NCI-H2081 (cell line): ENCODE measurements at places on chromosomes 7 and 10.

GRCh38 chr10:73263693-73264347 lies 11.4 kb upstream of the MRPS16 start:
- peak; percentile 1 for DNase-seq

GRCh38 chr10:43166880-43167497 lies 28.7 kb downstream of the CSGALNACT2 start:
- peak; percentile 62 for DNase-seq

GRCh38 chr7:131455546-131455945 lies 100.9 kb downstream of the PODXL start:
- DNase-seq: no peak

- DNase-seq: no peak
Observed at GRCh38 chr10:52785418-52785817, 12.8 kb upstream of the MBL2 start.

- DNase-seq: no peak
Observed at GRCh38 chr7:5671046-5671445, 110.4 kb downstream of the RNF216 start.

DNA sequence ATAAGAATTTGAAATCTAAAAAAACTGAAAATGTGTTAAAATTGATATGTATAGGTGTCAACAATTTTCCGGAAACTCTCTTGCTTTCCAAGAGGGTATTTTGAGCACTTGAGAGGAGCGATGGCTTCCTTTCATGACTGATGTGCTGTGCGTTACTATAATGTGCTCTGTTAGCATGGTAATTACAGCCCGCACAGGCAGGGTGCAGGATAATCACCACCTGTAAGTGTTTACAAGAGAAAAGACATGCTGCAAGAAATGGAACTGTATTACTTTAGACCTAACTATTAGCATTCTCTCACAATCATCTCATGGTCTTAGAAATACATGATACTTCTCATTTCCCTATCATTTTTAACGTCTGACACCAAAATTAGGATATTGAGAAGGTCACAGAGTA lies 92.4 kb upstream of the ADARB2 start:
- no peak for DNase-seq

- no peak for DNase-seq
Observed at GRCh38 chr10:87782721-87783120, 35.3 kb downstream of the ATAD1 start.

DNA sequence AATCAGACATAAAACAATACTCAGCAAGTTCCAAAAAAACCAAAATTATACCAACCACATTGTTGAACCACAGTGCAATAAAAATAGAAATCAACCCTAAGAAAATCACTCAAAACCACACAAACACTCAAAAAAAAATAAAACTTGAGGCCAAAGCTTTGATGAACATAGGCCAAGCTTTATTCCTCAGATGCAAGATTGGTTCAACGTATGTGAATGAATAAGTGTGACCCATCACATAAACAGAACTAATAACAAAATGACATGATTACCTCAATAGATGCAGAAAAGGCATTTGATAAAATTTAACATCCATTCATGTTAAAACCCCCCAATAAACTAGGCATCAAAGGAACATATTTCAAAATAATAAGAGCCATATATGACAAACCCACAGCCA lies 506.1 kb upstream of the FZD8 start:
- no peak for DNase-seq

DNA sequence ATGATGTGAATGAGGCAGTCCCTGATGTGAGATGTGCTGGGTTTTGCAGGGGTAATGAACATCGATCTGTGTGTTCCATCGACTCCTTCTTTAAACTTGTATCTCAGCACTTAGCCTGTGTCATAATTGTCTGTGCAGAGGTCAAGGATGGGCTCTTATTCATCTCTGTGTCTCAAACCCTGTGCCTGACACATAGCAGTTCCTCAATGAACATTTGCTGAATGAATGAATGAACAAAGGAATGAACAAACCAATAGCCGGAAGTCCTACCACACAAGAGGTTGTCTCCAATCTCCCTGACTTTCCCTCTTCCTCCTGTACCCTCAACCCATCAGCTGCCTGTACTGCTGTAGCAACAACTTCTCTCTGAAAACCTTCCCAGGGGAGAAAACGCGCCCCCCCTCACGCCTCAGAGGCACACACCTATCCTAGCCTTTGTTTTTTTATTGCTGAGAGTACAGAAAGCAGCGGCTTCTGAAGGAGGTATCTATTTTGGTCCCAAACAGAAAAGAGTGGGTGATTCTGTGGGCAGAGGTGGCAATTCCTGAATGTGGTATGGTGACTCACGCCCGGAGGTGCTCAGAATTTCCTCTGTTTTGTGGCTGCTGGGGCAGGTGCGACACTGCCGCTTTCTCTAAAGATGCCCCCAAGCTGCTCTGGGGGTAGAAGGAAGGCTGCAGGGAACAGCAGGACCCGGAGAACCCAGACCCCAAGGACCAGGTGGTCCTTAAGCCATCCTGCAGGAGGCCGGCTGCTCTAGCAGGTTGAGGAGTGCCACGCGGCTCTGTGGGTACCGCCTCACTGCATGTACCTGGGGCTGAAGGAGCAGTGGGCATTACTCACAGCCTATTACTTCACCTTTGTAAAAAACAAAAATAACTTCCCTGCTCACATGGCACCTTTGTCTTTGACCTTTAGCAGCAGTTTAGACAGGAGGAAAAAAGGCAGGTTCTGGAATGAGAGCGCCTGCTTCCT lies 9.6 kb downstream of the IL2RA start:
- no peak for DNase-seq

DNA sequence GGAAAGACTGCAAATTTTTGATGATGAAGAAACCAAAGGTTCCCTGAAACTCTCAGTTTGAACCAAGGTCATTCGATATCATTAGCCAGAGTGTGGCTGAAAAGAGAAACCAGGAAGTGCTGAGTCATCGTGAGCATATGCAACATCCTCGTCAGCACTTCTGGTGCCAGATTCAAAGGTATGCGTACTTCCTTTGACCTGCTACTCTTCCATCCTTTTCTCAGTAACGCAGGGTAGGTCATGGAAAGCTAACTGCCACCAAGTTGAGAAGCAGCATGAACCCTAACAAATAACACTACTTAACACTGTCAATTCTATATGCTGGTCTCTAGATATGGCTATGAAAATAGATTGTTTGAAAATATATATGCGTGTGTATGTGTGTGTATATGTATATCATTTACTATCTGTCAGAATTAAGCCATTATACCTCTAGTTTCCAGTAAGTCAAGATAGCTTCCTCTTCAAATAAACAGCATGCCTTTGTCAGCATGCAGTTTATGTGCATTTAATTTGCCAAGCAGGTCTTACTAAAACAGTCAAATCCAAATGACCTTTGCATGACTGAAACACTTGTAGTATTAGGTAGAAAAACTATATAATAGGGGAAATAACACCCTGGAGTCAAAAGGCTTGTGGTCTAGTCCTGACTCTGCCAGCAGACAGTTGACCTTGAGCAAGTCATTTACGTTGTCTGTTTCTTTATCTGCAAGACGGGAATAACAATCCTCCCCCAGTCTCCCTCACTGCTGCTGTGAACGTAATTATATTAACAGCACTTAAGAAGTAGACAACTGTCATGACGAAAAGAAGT lies 26.4 kb downstream of the CDK6 start:
- DNase-seq: peak; percentile 55

DNA sequence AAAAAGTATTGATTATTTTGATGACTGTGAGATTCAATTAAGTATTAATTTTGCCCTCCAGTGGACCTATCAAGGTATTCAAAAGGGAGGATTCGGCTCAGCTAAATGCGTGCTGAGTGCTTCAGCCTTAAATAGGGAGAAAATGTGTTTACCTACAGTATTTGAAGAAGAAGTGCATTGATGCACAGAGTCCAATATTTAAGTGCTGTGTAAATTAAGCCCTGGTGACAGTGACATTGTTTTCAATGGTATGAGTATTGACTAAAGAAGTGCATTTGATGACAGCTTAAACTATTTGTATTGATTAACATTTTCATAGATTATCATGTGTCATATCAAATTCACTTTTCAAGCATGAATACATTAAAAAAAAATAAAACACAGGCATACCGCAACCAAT lies 106.6 kb downstream of the POU6F2 start:
- peak; percentile 99 for DNase-seq

DNA sequence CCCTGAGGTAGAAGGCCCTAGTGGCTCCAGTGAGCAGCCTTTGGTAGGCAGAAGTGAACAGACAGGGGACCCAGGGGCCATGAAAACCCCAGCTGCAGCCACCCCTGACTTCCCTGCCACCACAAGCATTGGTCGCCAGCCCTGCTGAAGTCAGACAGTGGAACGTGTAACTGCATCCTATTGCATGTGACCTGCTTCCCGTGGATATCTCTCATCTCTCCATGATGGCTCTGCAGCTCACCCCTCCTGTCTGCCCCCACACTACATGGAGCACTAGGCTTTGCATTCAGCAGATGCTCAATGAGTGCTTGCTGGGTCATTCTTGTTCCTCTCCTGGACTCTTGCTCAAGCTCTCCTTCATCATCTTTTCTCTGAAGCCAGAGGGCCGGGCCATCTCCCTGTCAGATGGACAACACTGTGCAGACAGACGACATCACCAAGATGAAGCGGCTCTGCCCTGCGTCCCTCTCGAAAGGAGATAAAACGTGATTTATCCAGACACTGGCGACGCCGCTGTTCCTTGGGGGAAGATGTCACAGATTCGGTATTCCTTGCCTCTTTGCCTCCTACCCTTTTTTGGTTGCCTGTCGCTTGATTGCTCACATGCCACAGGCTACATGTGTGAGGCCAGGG lies 117.5 kb downstream of the SH3PXD2A start:
- DNase-seq: no peak

DNA sequence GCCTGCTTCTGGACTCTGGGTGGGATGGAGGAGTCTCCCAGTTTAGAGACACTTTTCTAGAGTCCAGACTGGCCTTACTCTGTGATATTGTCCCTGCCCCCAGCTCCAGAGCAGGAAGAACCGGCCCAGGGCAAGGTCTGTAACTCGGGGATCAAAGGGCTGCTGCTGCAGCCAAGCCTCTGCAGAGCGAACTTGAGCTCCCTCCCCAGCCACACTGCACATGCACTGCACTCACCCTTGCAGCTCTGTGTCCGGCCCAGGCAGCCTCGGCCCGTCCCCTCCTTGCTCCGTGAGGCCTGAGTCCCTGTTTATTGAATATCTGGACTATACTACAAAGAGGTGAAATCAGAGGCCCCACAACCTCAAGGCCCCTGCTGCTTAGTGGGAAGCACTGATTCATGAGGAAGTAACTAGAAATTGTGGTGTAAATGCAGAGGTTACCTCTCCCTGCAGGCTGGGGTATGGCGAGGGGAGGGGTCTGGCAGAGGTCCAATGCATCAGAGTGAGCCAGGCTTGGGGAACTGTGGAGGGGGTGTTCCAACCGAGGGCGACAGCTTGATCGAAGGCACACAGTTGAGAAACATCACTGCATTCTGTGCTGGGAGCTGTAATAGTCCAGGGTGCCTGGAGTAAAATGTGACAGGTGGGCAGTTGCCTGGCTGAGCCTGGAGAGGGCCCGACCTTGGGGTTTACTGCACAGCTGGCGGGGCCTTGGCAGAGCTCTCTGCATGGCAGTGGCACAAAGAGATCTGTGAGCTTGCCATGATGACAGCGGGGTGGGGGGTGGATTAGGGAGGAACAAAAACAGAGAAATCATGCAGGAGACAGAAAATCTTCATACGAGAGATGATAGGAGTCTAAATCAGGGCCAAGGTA lies 49.1 kb downstream of the AOC1 start:
- DNase-seq: peak; percentile 91

DNA sequence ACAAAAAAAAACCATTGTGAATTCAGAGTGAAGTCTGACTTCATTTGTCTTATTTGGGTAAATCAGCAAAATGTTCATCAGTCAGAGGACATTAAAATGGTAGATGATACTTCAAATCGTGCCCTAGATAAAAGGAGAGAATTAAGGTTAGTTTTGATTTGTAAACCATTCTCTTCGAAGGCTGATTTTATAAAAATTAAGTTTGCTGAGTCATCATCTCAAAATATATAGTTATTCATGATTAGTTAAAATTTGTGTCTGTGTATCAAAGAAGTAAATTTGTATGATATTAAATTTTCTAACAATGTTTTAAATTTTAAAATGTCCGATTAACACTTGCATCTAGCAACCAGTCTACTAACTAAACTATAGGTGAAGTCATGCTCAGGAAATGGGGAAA lies 35.3 kb downstream of the MET start:
- no peak for DNase-seq

GRCh38 chr10:69269761-69270160 lies 8.5 kb upstream of the HK1 start:
- DNase-seq: no peak

DNA sequence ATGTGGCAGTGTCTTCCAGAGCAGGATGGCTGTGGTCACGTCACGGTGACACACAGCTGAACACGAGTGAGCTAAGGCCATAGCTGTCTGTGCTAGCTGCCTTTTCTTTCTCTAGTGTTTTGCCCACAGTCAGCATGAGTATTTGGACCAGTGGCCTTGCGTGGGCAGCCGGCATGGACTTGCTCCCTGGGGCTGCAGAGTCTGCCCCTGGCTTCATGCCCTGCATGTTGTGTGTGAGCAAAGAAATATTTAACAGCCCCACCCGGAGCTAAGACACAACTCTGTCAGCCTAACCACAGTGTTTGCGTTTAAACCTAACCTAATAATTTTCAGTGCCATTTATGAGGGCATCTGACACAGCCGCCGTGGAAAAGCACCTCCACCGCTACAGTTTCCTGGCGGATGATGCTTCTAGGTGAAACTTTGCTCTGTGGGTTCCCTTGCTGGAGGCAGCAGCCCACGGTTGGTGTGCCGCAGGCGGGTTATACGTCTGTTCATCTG lies 14.6 kb downstream of the CHST12 start:
- peak; percentile 31 for DNase-seq

DNA sequence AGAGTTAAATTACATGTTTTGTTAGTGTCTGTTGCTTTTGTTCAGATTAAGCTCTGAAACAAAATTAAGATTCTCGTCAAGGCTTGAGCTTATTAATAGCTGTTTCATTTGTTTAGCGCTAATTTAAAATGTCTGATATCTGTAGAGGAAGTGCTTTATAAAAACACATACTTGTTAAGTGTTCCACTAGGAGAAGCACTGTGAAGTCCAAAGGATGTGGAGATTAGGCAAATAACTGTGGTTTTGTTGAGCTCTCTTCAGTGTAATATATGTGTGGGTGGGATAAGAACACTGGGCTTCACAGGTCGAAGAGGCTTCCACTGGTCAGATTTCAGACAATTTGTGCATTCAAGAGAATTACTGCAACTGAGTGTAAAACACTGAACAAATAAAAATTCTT lies 242.0 kb downstream of the AUTS2 start:
- no peak for DNase-seq

DNA sequence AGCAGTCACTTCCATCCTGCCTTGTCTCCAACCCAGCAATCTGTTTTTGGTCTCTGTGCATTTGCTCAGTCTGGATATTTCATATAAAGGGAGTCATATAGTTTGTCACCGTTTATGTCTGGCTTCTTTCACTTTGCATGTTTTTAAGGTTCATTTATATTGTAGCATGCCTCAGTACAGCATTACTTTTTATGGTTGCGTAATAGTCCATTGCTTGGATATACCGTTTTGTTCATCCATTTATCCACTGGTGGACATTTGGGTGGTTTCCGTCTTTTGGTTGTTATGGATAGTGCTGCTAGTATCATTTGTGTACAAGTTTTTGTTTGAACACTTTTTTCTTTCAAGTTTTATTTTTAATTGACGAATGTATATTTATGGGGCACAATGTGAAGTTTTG lies 18.2 kb downstream of the TBC1D12 start:
- no peak for DNase-seq

- DNase-seq: no peak
Observed at GRCh38 chr7:46880508-46881196, 701.3 kb downstream of the TNS3 start.
